Nucleus accumbens (tissue), 56 donors: ENCODE measurements at places on chromosomes 7 and 10.

DNA sequence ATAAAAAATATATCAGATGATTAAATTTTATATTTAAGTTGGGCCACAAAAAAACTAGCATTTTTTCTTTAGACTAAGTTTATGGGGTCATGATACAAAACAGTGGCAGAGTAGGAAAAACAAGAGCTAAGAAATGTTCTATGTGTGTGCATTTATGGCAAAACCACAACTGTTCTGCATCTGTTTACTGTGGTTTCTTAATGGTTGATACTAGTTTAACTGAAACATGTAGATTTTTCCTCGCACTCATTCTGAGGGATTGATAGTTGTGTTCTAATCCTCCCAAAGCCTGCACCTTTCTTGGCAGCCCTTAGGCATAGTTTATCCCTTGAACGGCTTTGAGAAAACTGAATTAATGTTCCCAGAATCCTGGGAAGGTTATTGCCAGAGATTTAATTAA lies 66.6 kb upstream of the PHYHIPL start:
- DNase-seq = no peak

- DNase-seq = no peak
Observed at GRCh38 chr7:83832009-83832408, 183.1 kb upstream of the SEMA3E start.

- DNase-seq = no peak
Observed at GRCh38 chr10:119335671-119336353, 128.4 kb downstream of the GRK5 start.

- no peak for DNase-seq
Observed at GRCh38 chr10:60951272-60951724, 7.3 kb upstream of the RHOBTB1 start.

DNA sequence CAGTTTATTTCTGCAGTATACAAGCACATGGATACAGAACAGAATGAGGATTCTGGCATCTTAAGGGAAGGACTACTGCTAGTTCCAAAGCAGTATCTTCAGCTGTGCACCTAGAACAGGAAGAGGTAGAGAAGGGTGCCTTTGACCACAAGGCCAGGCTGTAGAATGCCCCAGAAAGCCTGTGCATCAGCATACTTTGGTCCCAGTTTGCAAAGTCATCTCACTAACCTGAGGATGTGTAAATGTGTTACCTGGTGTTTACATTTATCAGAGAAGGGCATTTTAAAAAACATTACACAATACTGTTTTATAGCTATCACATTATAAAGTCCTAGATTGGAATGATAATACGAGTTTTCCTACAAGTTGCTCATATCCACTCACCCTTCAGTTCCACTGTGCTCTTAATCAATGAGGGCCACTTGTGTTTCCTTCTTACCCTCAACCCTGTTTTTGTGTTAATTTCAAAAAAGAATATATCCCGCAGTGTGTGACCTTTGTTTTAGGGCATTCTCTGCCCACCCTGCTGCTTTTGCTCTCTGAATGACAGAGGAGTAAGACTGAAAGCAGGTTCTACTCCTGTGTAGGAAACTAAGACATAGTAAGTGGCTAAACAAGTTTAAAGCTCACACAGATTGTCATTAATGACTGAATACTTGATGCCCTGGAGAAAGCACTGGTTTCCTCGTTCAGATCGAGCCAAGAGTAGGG lies 3.4 kb downstream of the SLC35G1 start:
- DNase-seq = no peak

- DNase-seq = no peak
Observed at GRCh38 chr7:52592698-52593097, 442.7 kb upstream of the POM121L12 start.
